Hematopoietic multipotent progenitor cell (in vitro differentiated cells): ENCODE measurements at places on chromosomes 16 and 17.

- DNase-seq: no peak
Observed at GRCh38 chr17:64187093-64187895, 57.4 kb upstream of the ERN1 start.

DNA sequence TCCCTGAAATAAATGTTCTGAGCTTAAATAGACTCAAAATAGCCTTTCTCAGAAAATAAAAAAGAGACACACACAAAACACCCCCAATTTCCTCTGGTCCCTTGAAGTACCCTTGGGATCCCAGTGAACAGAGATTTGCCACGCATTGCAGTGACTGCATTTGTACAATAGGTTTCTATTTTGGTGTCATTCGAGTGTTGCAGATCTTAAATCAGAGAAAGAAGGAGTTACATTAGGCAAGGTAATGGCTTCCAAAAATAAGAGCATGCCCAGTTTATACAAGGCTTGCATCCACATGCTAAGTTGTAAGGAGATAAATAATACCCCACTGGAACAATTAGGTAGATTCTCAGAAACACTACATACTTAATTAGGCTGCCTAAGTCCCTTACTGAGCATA lies 2.2 kb downstream of the TOX3 start:
- DNase-seq: no peak

GRCh38 chr16:62967611-62968010 lies 931.4 kb upstream of the CDH8 start:
- DNase-seq: no peak

GRCh38 chr17:45380991-45381390 lies 51.7 kb downstream of the ARHGAP27 start:
- no peak for DNase-seq

GRCh38 chr17:7281953-7282751 lies 634 bp downstream of the SLC2A4 start:
- DNase-seq: no peak

GRCh38 chr17:35372846-35373533 lies 431 bp downstream of the SLFN11 start:
- no peak for DNase-seq

- DNase-seq: no peak
Observed at GRCh38 chr16:15948532-15949209, 745 bp upstream of the ABCC1 start.

DNA sequence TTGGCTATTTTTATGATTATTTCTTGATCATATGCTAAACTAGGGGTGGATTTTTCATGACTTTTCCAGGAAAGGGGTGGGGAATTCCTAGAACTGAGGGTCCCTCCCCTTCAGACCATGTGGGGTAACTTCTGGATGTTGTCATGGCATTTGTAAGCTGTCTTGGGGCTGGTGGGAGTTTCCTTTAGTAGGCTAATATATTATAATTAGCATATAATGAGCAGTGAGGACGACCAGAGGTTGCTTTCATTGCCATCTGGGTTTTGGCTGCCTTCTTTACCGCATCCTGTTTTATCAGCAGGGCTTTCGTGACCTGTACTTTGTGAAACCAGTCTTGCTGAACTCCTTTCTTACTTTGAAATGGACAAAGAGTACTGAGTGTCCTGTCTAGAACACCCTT lies 40.4 kb upstream of the ABCA5 start:
- DNase-seq: no peak

DNA sequence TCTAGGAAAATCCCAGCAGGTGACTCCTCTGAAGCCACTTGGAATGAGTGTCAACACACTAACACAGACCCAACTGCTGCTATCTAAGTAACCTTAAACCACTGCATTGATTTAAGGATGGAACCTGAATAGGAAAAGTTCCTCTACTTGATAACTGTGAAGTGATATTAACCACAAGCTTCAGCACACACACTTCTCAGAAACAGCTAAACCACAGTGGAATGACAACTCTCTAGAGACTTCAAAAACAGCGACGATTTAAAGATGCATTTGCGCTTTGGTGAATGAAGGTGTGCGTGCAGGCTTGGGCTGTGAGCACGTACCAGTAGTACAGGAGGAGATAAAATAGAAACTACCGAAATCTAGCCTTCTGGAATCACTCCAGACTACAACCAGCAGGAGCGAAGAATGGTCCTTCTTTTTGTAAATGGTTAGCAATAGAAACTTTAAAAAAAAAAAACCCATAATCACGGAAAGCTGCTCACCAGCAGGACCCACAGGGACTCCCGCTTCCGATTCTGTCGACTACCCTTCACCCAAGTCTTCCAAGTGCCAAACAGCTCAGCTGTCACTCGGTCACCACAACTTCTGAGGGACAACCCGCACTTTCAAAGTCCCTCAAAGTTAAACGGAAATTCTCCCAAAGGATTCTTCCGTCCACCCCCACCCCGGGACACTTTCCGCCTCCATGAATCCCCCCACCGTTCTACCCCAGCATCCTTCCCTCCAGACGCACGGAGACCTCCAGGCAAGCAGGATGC lies 137.7 kb upstream of the CORO6 start:
- DNase-seq: peak; percentile 48

- no peak for DNase-seq
Observed at GRCh38 chr17:77677211-77677610, 281.3 kb upstream of the TNRC6C start.

- no peak for DNase-seq
Observed at GRCh38 chr17:6075845-6076244, 5.7 kb downstream of the WSCD1 start.

DNA sequence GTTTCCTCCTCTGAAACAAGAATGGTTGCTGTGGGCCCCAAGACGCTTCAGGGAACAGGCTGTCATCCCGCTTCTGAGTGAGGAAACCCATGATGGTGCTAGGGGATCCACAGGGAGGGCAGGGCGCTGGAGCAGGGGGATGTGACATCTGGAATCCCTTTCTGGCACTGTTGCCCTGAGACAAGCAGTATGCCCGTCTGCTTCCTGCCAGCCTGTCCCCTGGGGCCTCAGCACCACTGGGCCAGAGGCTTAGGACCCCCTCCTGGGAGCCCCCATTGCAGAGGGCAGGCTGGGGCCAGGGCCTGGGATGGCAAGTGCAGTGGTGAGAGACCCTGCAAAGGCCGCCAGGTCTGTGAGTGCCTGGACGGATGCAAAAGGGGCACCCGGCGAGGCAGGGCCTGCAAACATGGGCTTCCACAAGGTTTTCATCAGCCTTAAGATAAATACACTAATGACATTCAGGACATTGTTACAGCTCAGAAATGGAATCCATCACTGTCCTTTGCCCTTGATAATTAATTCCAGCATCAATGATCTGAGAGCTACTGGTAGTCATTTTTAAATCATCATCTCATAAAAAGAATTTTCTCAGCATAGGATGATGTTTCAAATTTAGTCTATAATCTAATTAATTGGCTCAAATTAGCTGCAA lies 51.6 kb downstream of the PRMT7 start:
- no peak for DNase-seq
